ENCODE measurements at places on chromosomes 1 and 21.
A peak's percentile ranks its signal among the peaks of the same experiment; 100 is the strongest.

DNA sequence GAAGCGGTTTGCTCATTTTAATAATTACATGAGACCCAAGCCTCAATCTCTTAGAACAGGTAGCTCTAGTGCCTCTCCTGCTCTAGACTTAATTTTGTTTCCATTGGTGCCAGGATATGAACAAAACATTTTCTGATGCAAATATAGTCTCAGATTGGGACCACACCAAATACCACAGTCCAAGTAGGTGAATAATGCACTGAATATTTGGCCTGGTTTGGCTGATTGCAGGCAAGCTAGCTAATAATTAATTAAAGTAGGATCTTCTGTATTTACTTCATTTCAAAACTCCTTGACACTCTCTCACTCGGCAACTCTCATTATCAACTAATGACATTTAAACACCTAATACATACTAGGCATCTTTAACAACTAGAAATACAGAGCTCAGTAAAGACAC is 219.6 kb downstream of the LTN1 start:
- no peak for DNase-seq

- DNase-seq, result no peak
These were observed 522.6 kb downstream of the PTPRU start for GRCh38 chr1:29758781-29759499.

DNA sequence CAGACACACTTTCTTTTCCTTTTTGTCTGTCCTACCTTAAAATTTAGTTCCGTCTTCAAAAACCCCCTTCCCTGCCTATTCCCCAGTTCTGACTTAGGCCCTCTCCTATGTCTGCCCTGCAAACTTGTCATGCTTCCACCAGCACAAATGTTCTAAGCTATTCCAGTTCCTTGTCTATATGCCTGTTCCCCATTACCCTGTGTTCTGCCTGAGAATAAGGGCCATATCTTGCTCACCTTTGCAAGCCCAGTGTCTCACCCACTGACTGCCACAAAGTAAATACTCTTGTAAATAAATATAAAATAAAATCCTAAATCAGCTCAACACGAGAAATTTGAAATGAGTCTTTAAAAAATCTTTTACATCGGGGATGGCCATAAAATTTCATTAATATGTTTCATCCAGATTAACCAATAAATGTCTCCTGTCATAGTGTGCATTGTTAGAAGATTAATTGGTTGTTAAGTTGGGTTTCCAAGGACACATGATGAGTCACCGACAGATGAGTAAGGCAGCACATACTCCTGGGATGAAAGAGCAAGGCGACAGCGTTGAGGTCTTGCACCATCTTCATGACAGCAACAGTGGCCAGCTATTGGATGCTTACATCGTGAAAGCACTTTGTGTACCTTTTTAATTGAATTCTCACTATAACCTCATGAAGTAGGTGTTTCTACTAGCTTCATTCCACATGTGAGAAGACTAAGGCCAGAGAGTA is 92.6 kb upstream of the NGF start:
- peak; percentile 97 for DNase-seq

GRCh38 chr1:34929497-34929852 is at the start of gene DLGAP3:
TSS of gene DLGAP3 (minus strand) at chr1:34929650. CDS start at chr1:34905383, 24,267 bp downstream.
- peak; percentile 18 for DNase-seq

GRCh38 chr1:67285780-67286488 is 21.7 kb upstream of the IL12RB2 start:
- DNase-seq, result no peak

- no peak for DNase-seq
These were observed 13.5 kb upstream of the CR2 start for GRCh38 chr1:207440626-207441025.

DNA sequence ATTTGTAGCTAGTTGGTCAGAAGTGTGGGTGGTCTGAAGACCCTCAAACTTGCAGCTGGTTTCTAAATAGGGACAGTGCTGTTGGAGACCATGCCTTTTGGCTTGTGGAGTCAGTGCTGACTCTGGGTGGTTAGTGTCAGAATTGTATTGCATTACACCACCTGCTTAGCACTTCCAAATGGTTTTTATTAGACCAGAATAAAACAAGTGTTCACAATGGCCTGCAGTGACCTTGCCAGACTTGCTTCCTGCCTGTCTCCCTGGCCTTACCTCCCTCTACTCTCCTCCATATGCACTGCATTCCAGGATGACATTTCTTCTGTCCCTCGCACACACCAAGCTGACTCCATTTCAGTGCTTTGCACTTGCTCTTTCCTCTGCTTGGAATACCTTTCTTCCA is 72.7 kb upstream of the CNIH3 start:
- DNase-seq, result peak; percentile 65

DNA sequence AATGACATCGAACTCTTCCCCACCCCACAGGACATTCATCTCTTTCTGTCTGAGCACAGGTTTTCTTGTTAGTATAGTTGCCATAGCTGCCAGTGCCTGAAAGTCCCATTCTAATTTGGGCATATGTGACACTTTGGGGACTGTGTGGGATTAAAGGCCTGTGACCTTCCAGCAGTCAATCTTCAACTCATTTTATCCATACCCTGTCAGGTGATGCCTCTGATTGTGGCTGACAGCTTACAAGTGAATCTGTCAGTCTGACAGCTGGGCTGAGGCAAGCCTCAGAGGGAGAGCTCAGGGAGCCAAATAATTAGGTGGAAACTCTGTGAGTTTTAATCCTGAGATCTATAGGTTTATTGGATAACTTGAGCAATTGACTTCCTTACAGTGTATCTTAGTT is 29.6 kb downstream of the ZCCHC17 start:
- DNase-seq, result no peak

DNA sequence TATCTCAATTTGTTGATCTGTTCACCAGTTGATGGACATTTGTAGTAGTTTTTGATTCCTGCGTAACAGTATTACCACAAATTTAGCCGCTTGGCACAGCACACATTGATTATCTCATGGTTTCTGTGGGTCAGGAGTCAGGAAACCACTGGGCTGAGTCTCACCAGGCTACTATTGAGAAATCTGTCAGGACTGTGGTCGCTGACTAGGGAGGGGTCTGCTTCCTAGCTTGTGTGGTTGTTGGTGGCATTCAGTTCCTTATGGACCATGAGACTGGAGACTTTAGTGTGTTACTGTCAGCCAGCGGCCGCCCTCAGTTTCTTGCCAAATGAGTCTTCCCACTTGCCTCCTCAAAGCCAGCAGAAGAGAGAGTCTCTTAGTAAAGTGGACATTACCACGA is 9.8 kb downstream of the PEX14 start:
- no peak for DNase-seq

- no peak for DNase-seq
These were observed 96.3 kb upstream of the GALNT2 start for GRCh38 chr1:229970714-229971113.

GRCh38 chr1:31318146-31318545 is 21.3 kb downstream of the ZCCHC17 start:
- no peak for DNase-seq

- DNase-seq, result no peak
These were observed 162.0 kb upstream of the ZP4 start for GRCh38 chr1:238052496-238053266.

GRCh38 chr21:32717851-32718316 is 9.9 kb downstream of the SYNJ1 start:
- no peak for DNase-seq

DNA sequence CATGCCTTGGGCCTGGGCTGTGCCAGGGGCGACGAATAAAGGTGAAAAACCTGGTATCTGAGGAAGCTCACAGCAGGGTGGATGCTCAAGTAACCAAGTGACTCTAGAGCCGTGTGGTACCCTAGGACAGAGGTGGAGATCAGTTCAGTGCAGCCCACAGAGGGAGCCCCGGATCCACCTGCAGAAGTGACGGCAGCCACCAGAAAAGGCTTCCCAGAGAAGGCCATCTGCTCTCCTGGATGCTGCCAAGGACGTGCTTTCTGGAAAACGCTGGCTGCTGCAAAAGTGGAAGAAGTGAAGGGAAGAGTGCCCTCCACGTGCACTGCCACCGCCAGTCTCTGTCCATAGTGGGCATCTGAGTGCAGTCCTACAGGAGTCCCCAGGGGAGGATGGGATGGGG is 27.7 kb downstream of the TMCO4 start:
- DNase-seq, result no peak

- no peak for DNase-seq
These were observed 416.3 kb upstream of the ESRRG start for GRCh38 chr1:217139513-217139912.

- peak; percentile 98 for DNase-seq
These were observed at the start of gene S100A13 for GRCh38 chr1:153626904-153627714. TSS of gene S100A13 (minus strand) at chr1:153627505. CDS start at chr1:153626472, 1,033 bp downstream.

- DNase-seq, result no peak
These were observed 139.3 kb upstream of the IPO9 start for GRCh38 chr1:201689647-201690046.

GRCh38 chr1:204991342-204991844 is 51.6 kb upstream of the CNTN2 start:
- no peak for DNase-seq

GRCh38 chr1:107139833-107140702 is 771 bp upstream of the NTNG1 start:
- peak; percentile 89 for DNase-seq

DNA sequence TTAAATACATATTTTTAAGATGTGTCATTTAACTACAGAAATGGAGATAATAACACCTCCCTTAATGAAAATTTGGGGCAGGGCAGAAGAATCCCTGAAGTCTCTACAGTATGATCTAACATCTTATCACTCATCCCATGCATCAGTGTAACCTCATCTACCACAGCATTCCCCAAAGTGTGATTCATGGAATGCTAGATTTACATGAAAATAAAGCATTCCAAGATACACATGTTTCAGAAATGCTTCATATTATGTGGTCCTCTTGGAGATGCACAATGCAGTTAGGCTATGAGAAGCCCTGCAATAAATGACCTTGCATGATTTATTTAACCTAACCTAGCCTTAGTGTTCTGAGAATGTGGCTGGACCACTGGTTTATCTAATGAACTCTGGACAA is 166.9 kb upstream of the SYT6 start:
- DNase-seq, result peak; percentile 86

DNA sequence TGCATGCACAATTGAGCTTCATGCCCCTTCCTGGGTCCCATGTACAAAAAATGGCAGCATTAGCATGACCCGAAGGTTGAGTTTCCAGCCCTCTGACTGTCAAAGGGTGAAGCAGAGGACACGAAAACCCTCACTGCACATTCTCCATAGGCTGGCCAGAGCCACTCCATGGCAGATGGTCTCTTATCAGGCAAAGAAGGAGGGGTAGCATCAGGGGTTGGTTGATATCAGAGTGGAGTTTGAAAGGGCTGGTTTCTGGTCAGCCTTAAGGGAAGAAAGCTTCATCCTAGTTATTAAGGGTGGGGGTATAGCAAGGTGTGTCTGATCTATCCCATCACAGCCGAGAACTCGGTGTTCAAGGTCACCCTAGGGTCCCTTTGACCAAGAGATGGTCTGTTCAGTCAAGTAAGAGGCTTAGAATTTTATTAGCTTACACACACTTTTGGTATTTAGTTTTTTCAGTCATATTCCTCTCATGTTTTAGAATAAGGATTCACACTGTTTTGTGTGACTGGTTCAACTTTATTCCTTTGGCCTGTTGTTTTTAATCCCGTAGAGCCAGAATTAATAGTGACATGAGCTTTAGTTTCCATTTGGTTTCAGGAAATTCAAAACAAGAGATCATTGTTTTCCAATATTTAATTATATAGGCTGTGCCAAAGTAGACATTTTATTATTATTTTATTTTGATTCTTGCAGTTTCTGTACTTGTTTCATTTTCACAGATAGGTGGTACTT is 199.9 kb upstream of the FMN2 start:
- DNase-seq, result no peak

DNA sequence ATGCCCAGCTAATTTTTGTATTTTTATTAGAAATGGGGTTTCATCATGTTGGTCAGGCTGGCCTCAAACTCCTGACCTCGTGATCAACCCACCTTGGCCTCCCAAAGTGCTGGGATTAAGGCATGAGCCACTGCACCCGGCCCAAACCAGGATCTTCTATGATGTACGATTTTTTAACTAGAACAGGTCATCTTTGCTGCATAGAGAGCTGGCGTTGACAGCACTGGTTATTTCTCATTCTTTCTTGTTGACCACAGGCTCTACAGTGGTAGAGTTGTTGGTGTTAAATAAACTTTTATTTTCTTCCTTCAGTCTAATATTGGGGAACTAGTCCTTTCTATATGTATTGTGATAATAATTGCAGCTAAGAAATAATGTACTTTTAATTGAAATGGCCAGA is 3.8 kb upstream of the MAB21L3 start:
- no peak for DNase-seq

DNA sequence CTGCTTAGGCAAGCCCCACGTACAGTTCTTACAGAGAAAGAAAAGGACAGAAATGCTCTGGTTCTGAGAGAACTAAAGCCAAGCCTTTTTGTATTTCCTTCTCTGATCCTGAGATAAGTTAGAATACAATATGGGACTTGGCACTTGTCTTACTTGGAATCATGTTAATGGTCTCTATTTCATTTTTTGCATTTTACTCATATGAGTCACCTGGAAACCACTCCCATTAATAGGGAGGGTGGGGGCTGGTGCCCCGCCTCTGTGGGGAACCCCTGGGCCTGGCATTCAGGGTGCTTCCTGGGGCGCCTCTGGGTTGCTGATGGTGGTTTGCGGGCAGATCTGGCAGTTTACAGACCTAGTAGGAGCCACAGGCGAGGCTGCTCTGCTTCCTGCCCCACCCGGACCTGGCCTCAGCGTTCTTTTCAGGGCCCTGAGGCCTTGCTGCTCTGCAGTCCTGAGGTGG is 26.7 kb downstream of the TSPAN2 start:
- no peak for DNase-seq

GRCh38 chr1:223662943-223663342 is 2.6 kb downstream of the CAPN8 start:
- DNase-seq, result no peak

- DNase-seq, result no peak
These were observed 116.6 kb downstream of the HS2ST1 start for GRCh38 chr1:87030740-87031690.

DNA sequence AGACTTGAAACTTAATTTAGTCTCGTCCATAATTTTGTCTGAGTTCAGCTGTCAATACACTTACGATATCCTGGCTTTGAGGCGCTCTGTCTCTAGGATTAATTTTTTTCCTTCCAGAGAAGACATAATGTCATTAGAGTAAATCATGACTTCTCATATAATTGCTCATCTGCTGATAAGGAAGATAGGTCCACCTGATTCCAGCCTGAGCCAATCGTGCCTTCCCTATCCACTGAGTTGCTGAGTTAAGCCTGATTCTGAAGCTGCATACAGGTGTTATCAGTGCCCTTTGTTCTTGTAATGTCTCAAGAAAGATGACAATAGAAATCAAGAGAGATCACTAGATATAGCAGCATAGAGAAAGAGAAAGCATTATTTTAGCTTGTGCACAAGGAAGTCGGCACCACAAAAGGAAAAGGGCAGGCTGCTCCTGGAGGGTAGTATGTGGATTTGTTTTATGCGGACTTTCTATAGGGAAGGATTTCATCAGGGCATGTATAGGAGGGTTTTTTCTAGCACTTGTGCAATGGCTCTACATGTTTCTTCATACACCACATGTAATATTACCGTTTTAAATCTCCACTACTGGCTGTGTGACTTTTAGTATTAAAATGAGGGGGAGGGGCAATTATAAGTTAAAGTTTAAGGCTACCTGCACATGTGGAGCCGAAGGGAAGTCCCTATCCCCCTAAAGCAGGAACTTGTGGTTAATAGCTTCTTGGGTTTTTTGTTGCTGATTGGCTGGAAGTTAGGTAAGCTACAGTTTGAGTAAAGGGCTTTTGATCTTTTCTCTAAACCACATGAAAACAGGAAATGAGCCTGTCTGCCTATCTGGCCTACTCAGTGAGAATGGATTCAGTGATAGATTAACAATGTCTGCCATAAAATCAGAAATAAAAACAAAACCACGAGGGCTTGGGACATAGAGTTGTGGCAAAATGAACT is 133.4 kb downstream of the PLPPR5 start:
- no peak for DNase-seq

GRCh38 chr1:173925306-173926242 is 8.4 kb upstream of the SERPINC1 start:
- no peak for DNase-seq
